Uterus (tissue), 4 donors: ENCODE measurements at places on chromosomes 12 and 14.

GRCh38 chr14:95815226-95815690 is 61.4 kb upstream of the TUNAR start:
- DNase-seq, result no peak

GRCh38 chr12:105256921-105257320 is 20.9 kb upstream of the APPL2 start:
- DNase-seq, result no peak

- no peak for DNase-seq
Observed at GRCh38 chr14:35390577-35391387, 13.8 kb downstream of the NFKBIA start.

DNA sequence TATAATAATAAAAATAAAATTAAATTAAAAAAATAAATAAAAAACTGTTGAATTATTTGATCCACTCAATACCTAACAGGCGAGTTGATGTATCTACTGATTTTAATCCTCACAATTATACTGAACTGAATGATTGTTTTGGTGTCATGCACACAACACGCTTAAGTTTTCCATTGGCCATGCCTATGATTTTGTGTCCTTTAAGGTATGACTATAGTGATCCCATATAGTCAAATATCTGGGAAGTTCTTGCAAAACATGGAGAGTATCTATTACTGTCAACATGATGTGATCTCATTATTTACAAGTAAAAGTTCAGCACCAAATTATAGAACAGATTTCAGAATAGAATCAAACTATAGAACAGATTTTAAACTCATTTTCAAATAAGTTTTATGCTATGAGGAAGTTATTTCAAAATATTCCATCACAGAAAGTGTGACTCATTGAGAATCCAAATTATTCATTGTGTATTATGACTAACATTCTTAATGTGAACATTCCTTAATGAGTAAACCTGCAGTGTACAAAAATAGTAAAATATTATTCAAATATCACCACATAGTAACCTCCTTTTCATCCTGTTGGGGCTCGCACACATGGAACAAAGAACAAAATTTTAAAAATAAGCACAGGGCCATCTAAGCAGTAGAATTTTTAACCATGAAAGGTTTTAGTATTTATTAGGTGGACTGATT is 190.4 kb downstream of the SLC25A21 start:
- no peak for DNase-seq

DNA sequence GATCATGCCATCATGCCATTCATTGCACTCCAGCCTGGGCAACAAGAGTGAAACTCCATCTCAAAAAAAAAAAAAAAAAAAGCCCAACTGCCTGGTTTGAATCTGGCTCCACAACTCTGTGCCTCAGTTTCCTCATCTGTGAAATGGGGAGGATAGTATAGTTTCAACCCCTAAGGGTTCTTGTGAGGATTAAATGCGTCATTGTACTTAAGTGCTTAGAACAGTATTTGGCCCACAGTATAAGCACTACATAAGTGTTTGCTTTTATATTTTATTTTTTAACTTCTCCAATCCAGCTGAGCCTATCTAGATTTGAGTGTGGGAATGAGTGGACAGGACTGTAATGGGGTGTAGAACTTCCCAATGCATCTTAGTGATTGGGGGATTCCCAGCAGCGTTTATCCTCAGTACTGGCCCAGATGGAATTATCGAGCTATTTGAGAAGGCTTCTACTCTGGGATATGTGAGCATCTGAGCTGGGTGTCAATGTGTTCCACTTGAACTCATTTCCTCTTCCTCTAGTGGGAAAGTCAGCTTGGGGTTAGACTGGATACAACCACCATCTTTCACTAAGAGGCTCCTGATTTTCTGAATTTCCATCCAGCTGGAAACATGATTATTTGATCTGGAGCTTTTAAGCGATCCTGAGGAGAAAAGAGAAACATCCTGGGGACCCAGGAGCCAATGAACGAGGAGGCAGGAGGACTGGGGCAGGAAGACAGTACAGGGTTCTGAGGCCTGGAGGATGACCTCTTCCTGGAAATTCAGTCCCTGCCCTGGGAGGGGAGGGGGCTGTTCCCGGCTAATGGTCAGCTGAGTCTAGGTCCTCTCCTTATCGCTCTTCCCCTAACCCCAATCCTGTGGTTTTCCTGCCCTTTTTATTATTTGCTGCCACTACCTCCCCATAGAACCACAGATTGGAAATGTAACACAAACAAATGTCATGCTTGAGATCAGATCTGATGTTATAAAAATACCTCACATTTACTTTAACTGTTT is 9.3 kb upstream of the ESPL1 start:
- DNase-seq, result no peak

DNA sequence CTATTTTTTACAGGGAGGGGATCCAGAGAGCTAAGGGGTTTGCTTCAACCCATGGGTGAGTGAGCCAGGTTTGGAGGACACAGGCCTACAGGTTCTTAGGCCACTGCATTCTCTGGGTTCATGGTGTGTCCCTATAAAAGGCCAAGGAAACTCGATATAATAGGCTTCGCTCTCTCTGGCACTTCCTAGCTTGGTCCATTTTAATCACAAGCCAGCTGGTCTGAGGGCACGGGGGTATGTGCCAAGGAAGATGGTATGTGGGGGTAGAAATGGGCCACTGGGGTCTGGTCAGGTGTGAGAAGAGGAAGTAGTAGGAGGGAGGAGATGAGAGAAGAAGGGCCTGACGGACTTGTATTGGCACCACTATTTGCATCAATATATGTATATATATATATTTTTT is 4.9 kb downstream of the ETV6 start:
- no peak for DNase-seq

- DNase-seq, result no peak
Observed at GRCh38 chr12:107318556-107318805, 225.1 kb upstream of the CRY1 start.

GRCh38 chr14:86942936-86943335 is 1050.0 kb downstream of the GALC start:
- DNase-seq, result no peak
